ENCODE measurements at places on chromosomes 5 and 9.
A peak's percentile ranks its signal among the peaks of the same experiment; 100 is the strongest.

DNA sequence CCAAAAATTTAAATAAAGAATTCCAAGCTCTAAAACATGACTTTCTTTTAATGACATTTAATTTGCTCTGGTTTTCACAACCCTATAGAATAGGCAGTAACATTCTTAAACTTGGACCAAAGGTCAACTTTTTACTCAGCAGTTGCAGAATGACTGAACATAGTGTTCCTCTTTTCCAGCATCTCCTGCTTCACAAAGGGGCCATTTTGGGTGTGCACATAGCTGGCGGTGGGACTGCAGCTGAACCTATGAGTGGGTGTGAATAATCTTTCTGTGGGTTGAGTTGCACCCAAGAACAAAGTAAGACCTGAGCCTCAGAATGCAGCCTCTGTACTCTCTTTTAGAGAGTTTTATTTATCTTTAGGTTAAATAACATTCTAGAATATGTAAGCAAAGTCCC is 96.9 kb upstream of the HAPLN1 start:
- no peak for DNase-seq

DNA sequence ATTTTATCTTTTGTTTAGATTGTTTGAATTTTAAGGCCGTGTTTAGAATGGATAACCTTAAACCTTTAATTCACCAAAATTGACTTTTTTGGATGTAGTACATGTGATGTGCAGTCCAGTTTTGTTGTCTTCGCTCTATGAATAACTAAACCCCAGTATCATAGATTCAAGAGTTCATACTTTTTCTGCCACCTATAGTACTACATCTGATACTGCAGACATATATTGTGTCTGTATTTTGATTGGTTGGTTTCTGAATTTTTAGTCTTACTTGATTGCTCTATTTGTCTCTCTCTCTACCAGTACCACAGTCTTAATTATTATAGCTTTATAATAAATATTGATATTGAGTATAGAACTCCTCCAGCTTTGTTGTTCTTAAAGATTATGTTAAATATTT is 58.1 kb downstream of the PPIP5K2 start:
- DNase-seq = no peak

- no peak for DNase-seq
Observed at GRCh38 chr9:97366476-97366875, 45.4 kb upstream of the TDRD7 start.

DNA sequence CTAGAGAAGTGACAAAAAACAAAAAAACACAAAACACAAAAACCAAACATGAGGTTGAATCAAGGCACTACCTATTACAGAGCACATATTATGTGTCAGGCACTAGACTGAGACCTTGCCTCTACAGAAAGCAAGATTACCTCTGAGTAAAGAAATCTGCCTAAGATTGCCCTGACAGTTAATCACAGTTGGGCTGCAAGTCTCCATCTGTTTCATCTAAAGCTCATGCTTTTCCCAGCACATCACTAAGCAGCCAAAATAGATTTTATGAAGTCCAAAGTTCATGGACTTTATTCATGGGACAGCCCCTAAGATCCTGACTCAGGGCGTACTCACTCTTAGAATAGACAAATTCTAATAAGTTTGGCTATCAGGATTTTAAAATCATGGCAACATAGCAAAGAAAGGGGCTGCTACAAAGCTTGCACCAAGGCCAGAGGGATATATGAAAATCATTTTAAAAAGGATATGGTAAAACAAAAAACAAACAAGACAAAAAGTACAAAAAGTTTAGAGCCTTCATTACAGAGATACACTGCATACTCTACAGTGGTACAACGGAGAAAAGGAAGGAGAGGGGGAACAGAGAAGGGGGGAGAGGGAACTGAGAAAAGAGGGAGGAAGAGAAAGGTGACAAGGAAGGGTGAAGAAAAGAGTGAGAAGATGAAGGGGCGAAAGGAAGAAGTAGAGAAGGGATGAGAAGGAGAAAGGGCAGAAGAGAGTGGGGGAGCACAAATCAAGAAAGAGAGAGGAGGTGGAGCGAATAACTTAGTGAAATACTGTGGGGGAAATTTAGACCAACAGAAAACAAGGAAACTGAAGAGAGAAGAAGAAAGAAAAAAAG is 58.2 kb downstream of the RICTOR start:
- no peak for DNase-seq

DNA sequence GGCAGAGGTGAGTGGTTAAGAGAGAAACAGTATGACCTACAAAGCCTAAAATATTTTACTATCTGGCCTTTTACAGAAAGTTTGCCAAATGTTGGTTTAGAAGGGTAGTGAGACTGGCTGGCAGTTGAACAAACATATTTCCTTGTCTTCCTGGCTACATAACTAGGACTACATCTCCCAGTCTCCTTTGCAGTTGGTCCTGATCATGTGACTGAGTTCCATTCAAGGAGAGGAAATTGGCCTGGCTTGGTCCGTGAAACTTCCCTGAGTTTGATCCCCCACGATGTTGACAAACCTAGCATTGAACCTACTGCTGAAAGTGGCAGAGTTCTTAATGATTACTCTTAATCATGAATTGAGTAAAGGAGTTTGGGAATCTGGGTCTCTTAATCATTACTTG is 280.8 kb downstream of the SLIT3 start:
- DNase-seq = peak; percentile 1

DNA sequence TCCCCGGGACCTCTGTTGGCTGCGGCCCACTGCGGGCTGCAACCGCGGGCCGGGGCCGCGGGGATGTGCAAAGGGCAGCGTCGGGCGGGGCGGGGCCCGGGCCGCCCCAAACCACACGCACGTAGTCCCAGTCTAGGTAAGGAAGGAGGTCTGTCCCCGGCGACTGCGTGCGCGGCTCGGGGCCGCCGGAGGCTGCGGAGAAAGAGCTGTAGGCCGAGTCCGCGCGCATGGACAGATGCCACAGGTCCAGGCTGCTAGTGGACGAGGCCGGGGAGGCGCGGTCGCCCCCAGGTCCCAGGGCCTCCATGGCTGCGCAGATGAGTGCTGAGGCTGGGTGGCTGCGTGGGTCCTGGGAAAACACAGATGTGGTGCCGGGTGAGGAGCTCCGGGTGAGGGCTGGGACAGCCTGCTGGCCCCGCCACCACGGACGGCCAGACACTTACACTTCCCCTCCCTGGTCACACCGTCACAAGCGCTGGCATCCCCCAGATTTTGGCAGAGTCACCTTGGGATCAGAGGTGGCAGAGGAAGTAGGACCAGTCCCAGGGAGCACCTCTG is 4.5 kb downstream of the SHROOM1 start:
- no peak for DNase-seq

- DNase-seq = no peak
Observed at GRCh38 chr9:127684576-127684975, 22.2 kb upstream of the CFAP157 start.

- no peak for DNase-seq
Observed at GRCh38 chr9:16625811-16626210, 244.7 kb downstream of the BNC2 start.

DNA sequence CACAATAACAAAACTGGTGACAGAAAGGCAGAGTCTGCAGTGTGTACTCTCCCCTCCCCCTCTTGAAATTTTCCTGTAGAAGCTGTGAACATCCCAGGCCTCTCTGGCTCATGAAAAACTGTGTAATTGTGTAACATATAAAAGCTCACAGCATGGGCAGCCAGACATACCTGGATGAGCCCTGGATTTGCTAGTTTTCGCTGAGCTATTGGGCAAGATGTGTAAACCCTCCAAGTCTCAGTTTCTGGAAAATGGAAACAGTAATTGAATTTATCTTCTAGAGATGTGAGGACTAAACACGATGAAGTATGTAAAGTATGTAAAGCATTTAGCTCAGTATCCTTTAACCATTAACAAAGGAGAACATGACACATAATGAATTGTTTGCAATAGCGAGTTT is 143.2 kb upstream of the ANKH start:
- DNase-seq = no peak

DNA sequence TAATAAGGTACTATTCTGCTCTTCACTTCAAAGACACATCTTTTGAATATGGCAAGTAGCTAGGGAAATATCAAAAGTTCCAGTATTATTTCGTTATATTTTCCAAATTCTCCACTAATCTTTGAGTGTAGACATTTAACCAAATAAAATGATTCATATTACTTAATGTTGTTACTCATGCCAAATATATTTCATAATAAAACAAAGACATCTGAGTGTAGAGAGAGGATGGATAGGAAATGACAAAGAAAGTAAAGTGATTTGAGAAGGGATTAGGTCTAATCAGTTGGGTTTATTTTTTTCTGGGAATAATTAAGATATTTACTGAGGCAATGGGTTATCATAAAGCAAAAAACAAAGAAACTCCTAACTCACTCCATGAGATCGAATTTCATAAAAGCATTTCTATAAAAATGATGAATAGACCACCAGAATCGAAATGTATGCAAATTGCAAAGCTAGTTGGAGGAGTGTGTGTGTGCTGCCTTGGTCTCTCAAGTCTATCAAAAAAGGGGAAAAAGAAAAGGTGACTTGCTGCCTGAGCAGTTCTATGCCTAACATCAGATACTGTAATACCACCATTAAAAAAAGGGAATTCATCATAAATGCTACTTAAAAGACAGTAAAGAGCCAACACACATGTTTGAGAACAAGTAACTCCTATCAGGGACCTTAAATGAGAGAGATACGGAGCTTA is 255.5 kb downstream of the PDE4D start:
- DNase-seq = no peak

DNA sequence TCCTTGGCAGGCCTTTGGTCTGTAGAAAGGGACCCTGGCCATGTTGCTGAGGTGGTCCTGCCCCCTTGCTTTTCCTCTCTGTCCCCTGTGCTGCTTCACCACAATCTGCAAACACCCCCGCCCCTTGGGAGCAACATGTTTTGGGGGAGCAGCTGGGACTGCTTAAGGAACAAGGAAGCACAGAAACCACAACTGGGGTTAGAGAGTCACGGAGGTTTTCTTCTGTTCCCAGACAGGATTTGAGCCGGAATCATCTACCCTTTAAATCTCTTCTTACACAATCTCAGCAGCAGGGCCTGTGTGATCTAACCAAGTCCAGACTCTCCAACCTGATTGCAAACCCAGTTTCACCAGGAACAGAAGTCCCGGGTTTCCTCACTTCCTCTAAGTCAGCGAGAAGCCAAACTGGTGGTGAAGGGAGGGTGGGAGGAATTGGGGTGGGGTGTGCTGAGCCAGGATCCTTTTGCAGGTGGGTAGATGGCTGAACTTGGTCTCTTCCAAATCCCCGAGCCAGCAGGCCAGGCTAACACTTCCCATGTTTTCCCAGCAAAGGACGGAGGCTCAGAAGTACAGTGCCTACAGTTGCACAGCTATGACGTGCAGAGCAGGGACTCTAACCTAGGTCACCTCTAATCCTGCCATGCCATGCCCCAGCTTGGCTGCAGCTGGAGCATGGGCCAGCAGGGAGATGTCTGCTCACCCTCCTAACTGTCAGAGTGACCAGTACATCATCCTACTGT is 25.0 kb downstream of the SH3PXD2B start:
- no peak for DNase-seq

DNA sequence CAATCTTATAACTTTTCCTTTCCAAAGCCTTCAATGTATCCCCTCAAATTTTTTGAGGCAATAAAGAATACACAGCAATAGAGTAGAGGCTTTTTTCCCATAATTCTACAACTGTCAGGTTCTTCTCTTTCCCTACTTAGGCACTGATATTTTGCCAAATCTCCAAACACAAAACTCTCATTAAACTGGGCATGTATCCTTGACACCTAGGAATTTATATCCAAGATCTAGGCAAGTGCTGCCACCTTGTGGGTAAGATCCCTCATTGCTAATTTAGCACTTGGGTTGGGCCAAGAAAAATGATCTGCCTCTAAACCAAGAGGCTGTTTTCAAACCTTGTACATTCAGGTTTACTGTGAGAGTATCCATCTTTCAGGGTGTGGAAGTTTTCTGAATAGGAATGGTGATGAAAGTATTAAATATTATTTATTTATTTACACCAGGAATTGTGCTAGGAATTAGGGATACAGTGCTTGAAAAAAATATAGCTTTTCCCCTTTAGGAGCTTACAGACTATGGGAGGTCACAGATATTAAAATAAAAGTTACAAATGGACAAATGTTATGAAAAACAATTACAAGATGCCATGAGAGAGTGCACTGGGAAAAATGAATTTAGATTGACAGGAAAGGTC is 17.6 kb downstream of the TSTD2 start:
- peak; percentile 65 for DNase-seq

GRCh38 chr5:181187500-181188213 is 17.3 kb downstream of the TRIM7 start:
- DNase-seq = peak; percentile 73

DNA sequence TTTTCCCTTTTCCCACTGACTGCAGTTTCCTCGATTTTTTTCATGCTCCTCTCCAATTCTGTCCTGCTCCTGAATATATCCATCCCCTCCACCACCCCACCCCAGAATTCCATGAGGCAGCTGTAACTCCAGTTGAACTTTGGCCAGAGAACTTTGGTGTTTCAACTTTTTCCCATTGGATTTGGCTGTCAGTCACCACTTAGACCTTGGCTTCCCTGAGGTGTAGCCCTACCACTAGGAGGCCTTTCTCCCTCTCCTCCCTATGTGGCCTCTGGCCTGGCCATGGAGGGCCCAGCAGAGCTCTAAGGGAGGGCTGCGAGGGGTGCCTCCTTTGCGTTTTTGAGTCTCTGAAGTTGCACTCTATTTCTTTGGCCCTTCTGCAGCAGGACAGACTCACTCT is 261.3 kb downstream of the PIK3R1 start:
- DNase-seq = no peak

DNA sequence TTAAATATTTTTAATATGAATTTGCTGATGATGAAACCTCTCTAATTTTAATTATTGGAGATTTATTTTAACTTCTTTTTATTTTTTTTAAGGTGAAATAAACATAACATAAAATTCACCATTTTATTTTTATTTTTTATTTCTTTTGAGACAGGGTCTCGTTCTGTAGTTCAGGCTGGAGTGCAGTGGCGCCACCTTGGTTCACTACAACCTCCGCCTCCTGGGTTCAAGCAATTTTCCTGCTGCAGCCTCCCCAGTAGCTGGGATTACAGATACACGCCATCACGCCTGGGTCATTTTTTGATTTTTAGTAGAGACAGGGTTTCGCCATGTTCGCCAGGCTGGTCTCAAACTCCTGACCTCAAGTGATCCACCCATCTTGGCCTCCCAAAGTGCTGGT is 402.9 kb downstream of the PRR16 start:
- no peak for DNase-seq

DNA sequence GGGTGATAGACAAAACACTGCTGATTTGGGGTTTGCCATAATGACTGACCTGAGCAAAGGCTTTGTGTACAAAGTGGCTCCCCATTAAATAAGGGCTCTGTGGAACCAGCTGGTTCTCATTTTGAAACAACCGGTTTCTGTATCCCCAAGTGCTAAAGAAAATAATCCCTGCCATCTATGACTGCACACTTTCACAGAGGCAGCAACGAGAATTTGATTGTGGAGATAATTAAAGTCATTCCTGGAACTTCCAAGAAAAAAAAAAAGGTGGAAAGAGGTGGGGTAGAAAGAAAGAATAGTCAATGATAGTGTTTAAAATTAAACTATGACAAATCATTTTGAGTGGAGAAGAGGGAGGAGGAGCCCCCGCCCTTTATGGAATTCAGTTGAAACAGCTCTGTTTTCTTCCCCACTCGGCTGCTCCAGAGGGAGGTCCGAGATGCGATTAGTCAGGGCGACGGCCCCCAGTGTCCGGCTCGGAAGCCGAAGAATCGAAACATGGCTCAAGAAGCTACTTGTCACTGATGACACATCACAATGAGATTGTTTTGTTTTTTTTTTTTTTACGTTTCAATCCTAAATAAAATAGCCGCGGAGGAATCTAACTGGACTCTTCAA is 38.4 kb downstream of the EBF1 start:
- DNase-seq = peak; percentile 95

- DNase-seq = peak; percentile 5
Observed at GRCh38 chr9:90546200-90546599, 96.4 kb downstream of the DIRAS2 start.

GRCh38 chr9:133981958-133982681 is 10.0 kb downstream of the VAV2 start:
- no peak for DNase-seq
